ENCODE measurements at places on chromosomes 7 and 10.

DNA sequence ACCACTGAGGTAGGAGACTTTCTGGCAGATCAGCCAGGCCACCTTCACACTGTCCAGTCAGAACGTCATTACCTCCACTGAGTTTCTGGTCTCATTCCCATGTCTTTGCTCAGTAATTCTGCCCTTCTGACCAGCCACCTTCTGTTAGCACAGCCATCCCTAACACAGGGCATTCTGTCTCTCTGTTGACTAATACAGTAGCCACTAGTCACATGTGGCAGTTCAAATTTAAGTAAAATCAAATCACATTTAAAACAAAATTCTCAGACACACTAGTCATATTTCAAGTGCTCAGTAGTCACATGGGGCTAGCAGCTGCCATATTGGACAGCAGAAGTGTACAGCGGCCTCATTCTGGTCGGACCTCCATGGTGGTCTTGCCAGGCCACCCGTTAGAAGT is 7.4 kb downstream of the CPSF4 start:
- no peak for DNase-seq

- DNase-seq: no peak
Measured at GRCh38 chr10:112229901-112230300, 46.3 kb upstream of the GPAM start.

DNA sequence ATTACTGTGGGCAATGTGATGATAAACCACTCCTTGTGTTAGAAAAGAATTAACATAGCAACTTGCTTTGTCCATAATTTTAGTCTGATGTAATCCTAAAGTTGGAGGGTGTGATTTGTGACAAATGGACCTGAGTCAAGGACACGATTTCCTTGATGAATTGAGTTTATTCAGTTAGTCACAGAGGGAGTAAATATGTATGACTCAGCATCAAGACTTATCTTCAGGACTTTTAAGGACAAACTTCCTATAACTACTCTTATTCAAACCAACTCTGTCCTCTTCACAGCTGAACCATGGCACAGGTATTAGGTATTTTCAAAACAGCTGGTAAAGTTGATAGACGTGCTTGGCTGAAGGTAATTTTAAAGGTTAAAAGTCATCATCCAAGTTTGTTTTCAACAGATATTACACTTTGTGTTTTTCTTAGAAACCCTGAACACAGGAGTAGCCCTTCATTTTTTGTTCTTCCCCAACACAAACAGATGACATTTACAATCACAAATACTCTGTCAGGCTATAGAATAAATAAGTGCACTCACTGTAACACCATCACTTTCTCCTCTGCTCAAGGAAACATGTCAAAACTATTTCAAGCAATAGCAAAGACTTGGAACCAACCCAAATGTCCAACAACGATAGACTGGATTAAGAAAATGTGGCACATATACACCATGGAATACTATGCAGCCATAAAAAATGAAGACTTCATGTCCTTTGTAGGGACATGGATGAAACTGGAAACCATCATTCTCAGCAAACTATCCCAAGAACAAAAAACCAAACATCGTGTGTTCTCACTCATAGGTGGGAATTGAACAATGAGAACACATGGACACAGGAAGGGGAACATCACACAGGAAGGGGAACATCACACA is 54.5 kb downstream of the COA1 start:
- peak; percentile 93 for DNase-seq

GRCh38 chr7:37216923-37217322 is 231.7 kb downstream of the ELMO1 start:
- no peak for DNase-seq

GRCh38 chr7:94492601-94493000 is 17.0 kb upstream of the CASD1 start:
- no peak for DNase-seq

DNA sequence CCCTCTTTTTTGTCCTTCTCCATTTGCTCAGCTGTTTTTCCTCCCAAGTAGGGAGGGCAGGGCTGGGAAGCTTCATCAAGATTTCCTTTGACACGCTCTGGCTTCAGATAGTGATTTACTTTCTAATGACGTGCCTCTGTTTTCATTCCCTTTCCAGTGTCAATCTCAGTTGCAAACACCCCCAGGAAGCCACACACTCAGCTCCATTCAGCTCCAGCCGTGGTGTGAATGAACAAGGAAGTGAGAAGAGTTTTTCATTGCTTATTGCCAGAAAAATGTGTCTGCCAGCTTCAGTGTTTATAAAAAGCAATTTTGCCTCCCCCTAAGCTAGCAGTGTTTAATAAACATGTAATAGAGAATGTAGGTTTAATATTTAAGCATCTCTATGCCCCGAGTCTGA is 108.7 kb upstream of the DPP6 start:
- DNase-seq: no peak

- peak; percentile 29 for DNase-seq
Measured at GRCh38 chr10:132360766-132361447, 28.9 kb downstream of the LRRC27 start.

- DNase-seq: no peak
Measured at GRCh38 chr7:144730224-144730623, 105.6 kb downstream of the TPK1 start.

- no peak for DNase-seq
Measured at GRCh38 chr7:73366127-73366526, 38.2 kb downstream of the FKBP6 start.

GRCh38 chr10:86392723-86393094 is 26.1 kb upstream of the GRID1 start:
- no peak for DNase-seq

GRCh38 chr7:82985144-82985802 is 177.4 kb downstream of the PCLO start:
- no peak for DNase-seq

GRCh38 chr7:123846217-123846891 is 1.4 kb downstream of the HYAL4 start:
- no peak for DNase-seq

DNA sequence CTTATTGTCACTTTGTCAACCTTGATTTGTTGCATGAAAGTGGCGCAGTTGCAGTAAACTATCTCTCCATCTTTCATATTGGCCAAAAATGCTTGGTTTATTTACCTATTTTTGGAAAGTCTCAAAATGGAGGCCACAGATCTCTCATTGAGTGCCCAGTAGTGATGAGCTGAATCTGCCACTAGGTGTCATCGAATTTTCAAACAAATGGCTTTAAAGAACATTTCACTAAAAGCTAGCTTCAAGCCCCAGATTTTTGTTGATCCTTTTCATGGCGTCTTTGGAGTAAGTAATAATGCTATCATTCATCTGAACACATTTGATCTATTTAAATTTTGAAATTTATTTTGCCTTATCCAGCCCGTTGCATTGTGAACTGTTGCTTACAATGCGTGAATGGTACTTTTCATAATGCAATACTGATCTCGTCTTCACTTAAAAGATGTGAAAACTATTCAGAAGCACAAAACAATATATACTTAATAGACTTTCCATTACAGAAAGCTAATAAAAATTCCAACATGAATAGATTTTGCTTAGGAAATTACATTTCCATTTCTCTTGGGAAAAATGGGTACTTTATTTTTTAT is 236.2 kb downstream of the DNAJB9 start:
- peak; percentile 43 for DNase-seq

GRCh38 chr10:87092376-87092860 is 2.2 kb downstream of the GLUD1 start:
- no peak for DNase-seq

GRCh38 chr10:122139627-122140170 is 131.4 kb upstream of the BTBD16 start:
- no peak for DNase-seq

GRCh38 chr7:69588773-69589172 is 9.5 kb upstream of the AUTS2 start:
- no peak for DNase-seq

- DNase-seq: no peak
Measured at GRCh38 chr10:128843972-128844371, 623.1 kb upstream of the MGMT start.

GRCh38 chr7:151242159-151243044 is 6.1 kb downstream of the SMARCD3 start:
- DNase-seq: no peak

DNA sequence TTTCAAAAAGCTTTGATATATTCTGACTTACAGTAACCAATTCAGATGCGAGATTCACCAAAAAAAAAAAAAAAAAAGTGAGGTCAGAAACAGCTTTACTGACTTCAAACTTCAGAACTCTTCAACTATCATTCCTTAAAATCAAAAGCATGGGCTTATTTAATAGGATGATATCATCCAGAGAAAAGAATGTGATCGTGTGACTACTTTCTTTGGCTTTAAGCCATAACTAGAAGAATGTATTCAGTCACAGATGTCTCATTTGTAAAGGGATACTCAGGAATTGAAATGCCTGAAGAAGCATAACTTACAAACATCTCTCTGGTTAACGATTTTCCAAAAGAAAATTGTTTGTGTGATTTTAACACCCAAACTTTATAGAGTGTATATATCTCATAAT is 11.5 kb downstream of the TPK1 start:
- DNase-seq: no peak
